ENCODE measurements at places on chromosomes 3 and 15.

DNA sequence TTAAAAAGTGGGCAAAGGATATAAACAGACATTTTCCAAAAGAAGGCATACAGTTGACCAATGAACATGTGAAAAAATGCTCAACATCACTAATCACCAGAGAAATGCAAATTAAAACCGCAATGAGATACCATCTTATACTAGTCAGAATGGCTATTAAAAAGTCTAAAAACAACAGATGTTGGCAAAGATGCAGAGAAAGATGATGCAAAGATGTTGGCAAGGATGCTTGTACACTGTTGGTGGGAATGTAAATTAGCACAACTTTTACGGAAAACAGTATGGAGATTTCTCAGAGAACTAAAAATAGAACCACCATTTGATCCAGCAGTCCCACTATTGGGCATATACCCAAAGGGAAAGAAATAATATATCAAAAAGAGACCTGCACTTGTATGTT, 53.5 kb downstream of the TLNRD1 start:
- DNase-seq = peak; percentile 80

DNA sequence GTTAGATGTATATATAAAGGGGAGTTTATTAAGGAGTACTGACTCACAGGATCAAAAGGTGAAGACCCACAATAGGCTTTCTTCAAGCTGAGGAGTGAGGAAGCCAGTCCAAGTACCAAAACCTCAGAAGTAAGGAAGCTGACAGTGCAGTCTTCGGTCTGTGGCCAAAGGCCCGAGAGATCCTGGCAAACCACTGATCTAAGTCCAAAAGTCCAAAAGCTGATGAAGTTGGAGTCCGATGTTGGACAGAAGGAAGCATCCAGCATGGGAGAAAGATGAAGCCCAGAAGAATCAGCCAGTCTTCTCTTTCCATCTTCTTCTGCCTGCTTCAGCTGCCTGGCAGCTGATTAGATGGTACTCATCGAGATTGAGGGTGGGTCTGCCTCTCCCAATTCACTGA, 107.5 kb downstream of the BCHE start:
- no peak for DNase-seq

GRCh38 chr15:59401824-59402569, 29.3 kb upstream of the MYO1E start:
- no peak for DNase-seq

- DNase-seq = no peak
These were observed 1.3 kb downstream of the HHLA2 start for GRCh38 chr3:108297647-108298046.

GRCh38 chr15:91882858-91883586, 29.5 kb downstream of the SLCO3A1 start:
- DNase-seq = peak; percentile 71

GRCh38 chr3:194178669-194179068, 42.7 kb downstream of the HES1 start:
- no peak for DNase-seq

GRCh38 chr3:160538895-160539294, 26.5 kb downstream of the KPNA4 start:
- no peak for DNase-seq

GRCh38 chr3:140007911-140008869, 73.2 kb downstream of the CLSTN2 start:
- DNase-seq = peak; percentile 90

- DNase-seq = no peak
These were observed 57.0 kb upstream of the MRPS22 start for GRCh38 chr3:139286825-139287224.

- DNase-seq = peak; percentile 91
These were observed 116.5 kb upstream of the SLC2A2 start for GRCh38 chr3:171142985-171143384.

DNA sequence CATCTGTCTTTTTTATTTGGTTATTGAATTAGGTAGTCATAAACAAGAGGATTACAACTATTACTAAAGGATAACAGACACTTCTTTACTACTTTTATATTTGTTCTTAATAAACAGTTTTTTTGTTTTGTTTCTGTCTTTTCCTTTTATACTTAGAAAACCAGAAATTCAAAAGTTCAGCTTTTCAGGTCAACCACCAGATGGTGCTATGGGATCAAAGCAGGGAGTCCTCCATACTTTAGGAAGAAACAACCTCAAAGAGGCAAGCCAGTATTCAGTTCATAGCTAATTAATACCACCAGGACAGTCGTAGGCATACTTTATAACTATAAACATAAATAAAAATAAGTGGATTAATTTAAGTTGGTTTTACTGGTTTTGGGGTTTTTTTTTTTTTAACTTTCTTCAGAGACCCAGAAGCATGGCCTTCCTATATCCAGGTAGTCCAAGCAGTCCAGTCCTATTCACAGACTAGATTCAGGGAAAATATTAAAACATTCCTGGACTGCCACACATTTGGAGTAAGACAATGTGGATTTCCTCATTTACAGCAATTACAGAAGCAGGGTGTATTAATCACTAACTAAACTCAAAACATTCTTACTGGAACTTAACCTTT, 16.0 kb upstream of the EID1 start:
- peak; percentile 25 for DNase-seq

- no peak for DNase-seq
These were observed 1.3 kb downstream of the XIRP1 start for GRCh38 chr3:39191111-39191510.

DNA sequence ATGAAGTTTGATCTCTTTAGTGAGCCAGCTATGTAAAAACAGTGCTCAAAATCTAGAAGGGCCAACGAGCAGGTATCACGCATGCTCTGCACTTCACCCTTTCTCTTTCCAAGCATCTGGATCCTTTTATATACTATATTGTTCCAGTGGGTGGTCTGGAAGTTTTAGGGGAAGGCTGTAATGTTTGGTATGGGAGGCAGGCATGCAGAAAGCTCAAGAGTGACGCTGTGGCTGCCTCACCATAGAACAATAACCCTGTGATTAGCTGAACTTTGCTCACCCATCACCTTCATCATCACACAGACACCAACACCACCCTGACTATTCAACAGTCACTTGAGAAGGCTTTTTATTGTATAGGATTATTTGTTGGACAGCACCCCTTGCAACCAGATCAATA, 81.6 kb downstream of the FBN1 start:
- DNase-seq = no peak

GRCh38 chr3:127959041-127959440, 44.0 kb downstream of the KBTBD12 start:
- DNase-seq = no peak

- DNase-seq = no peak
These were observed 22.9 kb downstream of the CEMIP start for GRCh38 chr15:80801891-80802680.

GRCh38 chr15:56251315-56252095, 7.8 kb upstream of the RFX7 start:
- no peak for DNase-seq

DNA sequence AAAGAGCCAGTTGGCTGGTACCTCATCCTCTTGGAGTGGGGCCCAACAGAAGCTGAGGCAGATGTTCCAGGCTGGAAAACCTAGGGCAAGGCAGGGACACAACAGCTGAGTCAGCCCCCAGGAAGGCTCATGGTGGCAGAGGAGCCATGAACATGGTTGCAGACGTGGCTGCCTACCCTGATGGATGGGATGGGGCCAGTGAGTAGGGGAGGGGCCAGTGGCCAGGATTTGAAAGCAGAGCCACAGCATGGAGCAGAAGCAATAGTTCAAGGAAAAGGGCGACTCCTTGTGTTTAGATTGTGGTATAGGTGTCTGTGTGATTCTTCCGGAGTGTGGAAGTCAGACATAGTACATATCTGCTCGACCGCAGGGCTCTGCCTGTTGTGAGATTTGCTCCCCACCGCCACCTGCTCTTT, 24.2 kb downstream of the PXYLP1 start:
- DNase-seq = peak; percentile 94

- DNase-seq = no peak
These were observed 12.8 kb downstream of the ADPGK start for GRCh38 chr15:72770673-72771328.

- no peak for DNase-seq
These were observed 103.0 kb upstream of the NAALADL2 start for GRCh38 chr3:174755833-174756829.

DNA sequence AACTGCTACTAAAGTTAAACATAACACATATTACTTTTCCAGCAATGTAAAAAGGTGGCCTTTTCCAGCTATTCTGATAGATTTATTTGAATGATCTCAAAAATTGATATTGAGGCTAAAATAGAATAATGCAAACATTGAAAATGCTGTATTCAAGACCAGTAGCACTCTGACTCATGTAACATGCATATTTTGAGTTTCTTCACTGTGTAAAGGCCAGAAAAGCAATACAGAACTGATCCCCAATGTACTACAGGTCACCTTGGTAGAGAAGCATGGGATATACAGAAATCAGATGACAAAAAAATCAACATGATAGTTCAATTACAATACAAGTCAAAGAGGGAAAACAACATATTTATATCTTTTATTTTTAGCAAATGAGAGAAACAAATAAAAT, 419.6 kb downstream of the DIPK2A start:
- DNase-seq = no peak

Data from NCI-H446 (cell line).